ENCODE measurements at places on chromosomes 5 and 9. TPM values are rescaled to one million over a fixed set of nuclear protein-coding genes. Genes with fewer than 3 reads are reported as not detected.

- DNase-seq = no peak
Measured at GRCh38 chr9:132945186-132946130, 1.0 kb upstream of the TSC1 start.

Gene ITK
- 188 TPM for total RNA-seq

Gene TMEM174
- not detected for total RNA-seq

Gene SLC45A2
- not detected for total RNA-seq

GRCh38 chr5:54146916-54147315, 163.5 kb downstream of the ARL15 start:
- no peak for DNase-seq

DNA sequence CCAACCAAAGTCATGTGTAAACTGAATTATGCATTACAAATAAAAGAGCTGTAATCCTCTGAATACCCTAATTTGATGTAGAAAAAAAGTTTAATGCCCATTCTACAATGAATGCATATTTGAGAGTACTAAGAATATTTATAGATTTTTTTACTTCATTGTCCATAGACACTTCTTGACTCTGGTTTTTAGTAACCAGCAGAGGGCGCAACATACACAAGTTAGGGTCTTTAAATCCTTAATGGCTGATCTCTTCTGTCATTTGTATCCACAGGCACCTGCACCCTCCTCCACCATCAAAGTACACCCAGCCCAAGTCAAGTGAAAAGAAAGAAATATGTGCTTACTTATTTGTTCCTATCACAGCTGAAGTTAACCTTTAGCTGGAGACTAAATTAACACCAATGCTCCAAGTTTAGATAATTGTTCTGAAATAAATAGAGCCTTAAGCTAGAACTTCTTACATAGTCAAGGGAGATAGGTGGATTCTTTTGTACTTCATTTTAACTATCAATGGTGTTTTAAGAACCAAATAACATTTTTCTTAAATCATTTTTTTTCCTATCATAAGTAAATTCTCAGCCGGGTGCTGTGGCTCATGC, 524.2 kb upstream of the DAB2 start:
- peak; percentile 15 for DNase-seq

GRCh38 chr5:146878476-146879172, at the start of gene PPP2R2B:
Gene PPP2R2B, minus strand, starts transcription at chr5:146878757.
- peak; percentile 70 for DNase-seq

Measured in natural killer cell (primary cell).